ENCODE measurements at places on chromosomes 12 and 14. TPM values are rescaled to one million over a fixed set of nuclear protein-coding genes. Genes with fewer than 3 reads are reported as not detected.

Gene CMTM5
- total RNA-seq = 0.32 TPM

Gene LRTM2
- not detected for total RNA-seq

Gene SYNE3
- 56.1 TPM for total RNA-seq

Gene TRPV4
- total RNA-seq = 1.8 TPM

Gene METTL1
- 8.0 TPM for total RNA-seq

Gene NANOG
- not detected for total RNA-seq

Gene RNU6-7
- not detected for total RNA-seq

Gene CIDEB
- total RNA-seq = 3.2 TPM

Gene IRAK3
- 14.2 TPM for total RNA-seq

Gene YBX3
- total RNA-seq = 167 TPM

Gene C3AR1
- total RNA-seq = not detected

Gene CDKN3
- 11.8 TPM for total RNA-seq

Gene ENTPD5
- 11.0 TPM for total RNA-seq

Gene NDUFA12
- 53.2 TPM for total RNA-seq

Gene INHBE
- total RNA-seq = 0.85 TPM

Gene KRT71
- total RNA-seq = not detected

Gene ERP27
- total RNA-seq = not detected

Gene RTL1
- not detected for total RNA-seq

Gene ETV6
- 19.8 TPM for total RNA-seq

Gene P2RX2
- not detected for total RNA-seq

Gene SLC39A2
- total RNA-seq = 0.12 TPM

Gene TCL1A
- total RNA-seq = 0.65 TPM

Gene ZNF10
- total RNA-seq = 8.8 TPM

Gene PKP2
- not detected for total RNA-seq

Gene ZC2HC1C
- total RNA-seq = 0.85 TPM

Gene CCDC175
- total RNA-seq = not detected

Gene RD3L
- total RNA-seq = not detected

Gene GIT2
- 52.3 TPM for total RNA-seq

Gene CPNE8
- total RNA-seq = 13.1 TPM

Gene SLC15A5
- total RNA-seq = not detected

Gene CD9
- 214 TPM for total RNA-seq

Gene CCDC184
- 0.97 TPM for total RNA-seq

Gene MANSC1
- total RNA-seq = 4.6 TPM

Gene SPIC
- not detected for total RNA-seq

Gene PPP4R4
- 2.7 TPM for total RNA-seq

Gene CPSF6
- 30.5 TPM for total RNA-seq

Gene LMO3
- 7.6 TPM for total RNA-seq

Gene SOX5
- total RNA-seq = 0.49 TPM

Gene SLCO1B3
- not detected for total RNA-seq

Gene KRT85
- not detected for total RNA-seq

Gene HOXC6
- total RNA-seq = not detected

Gene CDKN1B
- total RNA-seq = 48.2 TPM

Gene RNASE3
- total RNA-seq = not detected

Gene HCAR2
- not detected for total RNA-seq

Gene PPP2R5C
- total RNA-seq = 84.9 TPM

Gene MIP
- total RNA-seq = 0.32 TPM

Gene TAS2R8
- not detected for total RNA-seq

Gene PELI2
- total RNA-seq = 16.6 TPM

Gene AKAP5
- total RNA-seq = 0.36 TPM

Gene AICDA
- not detected for total RNA-seq

Gene USP44
- total RNA-seq = 0.12 TPM

Gene KLRC2
- total RNA-seq = not detected

Gene OR4Q2
- total RNA-seq = not detected

Gene PROX2
- total RNA-seq = 0.12 TPM

Gene ACSM4
- not detected for total RNA-seq

Gene MORN3
- total RNA-seq = 0.97 TPM

Gene OXA1L
- total RNA-seq = 52.1 TPM

Gene LRRC10
- total RNA-seq = not detected

Gene CD163
- total RNA-seq = 0.24 TPM

All from hair follicle dermal papilla cell (primary cell).